HuH-7 (cell line): ENCODE measurements at places on chromosomes 12 and 14.

DNA sequence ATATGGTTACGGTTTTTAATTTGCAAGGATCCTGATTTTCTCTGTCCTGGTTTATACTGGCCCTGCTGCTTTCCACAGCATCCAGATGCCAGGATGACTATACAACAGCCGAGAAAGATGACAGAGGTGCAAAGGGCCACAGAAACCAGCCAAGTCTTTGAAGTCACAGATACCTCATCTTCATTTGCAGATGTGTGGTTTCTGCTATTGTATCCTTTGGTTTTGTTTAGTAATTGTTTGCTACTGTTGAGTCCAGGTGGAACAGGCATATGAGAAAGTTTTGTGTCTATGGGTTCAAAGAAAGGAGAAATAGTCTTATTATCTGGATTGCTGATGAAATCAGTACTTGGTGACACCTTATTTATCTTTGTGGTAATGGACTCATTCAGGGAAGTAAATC is 17.3 kb upstream of the KLHL42 start:
- no peak for DNase-seq

DNA sequence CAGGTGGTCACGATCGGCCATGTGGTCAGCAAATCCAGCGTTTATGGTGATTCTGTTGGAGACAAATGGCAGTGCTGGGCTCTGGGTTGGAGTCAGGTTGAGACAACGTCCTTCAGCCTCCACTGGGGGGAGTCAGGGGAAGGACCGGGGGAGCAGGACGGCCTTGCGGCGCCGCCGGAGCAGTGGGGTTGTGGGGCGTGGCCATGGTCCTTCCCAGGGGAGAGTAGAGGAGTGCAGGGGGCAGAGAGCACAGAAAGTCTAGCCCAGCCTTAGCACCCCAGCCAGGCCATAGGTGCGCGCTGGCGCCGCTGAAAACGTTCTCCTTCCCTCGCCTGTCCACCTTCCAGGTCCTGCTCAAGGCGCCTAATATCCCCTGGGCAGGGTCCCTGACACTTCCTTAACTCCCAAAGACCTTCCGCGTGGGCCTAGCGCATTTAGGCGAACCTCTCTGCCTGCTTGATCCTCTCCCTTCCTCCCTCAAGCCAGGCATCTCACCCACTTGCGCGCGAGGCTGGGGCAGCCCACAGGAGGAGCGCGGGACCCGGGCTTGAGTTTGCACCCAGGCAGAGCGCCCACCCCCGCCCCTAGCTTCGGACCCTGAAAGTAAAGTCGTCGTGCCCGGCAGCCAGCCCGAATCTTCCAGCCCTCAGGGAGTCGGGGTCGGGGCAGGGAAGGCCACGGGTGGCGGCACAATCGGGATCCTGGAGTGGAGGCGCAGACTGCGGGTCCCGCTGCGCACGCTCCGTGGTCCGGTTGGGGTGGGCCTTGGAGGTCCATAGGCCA is 3.1 kb upstream of the KIF26A start:
- DNase-seq = no peak

- DNase-seq = no peak
Measured at GRCh38 chr12:5723711-5724252, 221.3 kb downstream of the ANO2 start.

DNA sequence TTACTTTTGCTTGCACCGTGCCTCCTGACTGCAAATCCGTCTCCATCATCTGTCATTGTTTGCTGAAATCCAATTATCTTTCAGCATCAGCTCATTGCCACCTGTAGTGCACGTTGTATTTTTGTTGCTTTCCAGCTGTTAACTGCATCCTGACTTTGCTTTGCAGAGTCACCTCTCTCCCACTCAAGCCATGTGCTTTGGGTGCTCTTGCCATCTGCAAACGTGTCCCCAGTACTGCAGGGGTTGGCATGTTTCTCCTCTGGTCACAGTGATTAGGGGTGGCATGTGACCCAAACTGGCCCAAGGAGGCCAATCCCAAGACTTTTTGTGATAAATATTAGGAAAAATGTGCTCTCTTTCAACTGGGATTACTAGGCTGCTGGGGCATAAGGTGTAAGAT is 10.5 kb upstream of the TMED2 start:
- no peak for DNase-seq

- DNase-seq = no peak
Measured at GRCh38 chr14:30045720-30046119, 118.1 kb upstream of the PRKD1 start.

- no peak for DNase-seq
Measured at GRCh38 chr14:24607081-24607480, 2.4 kb downstream of the GZMH start.

DNA sequence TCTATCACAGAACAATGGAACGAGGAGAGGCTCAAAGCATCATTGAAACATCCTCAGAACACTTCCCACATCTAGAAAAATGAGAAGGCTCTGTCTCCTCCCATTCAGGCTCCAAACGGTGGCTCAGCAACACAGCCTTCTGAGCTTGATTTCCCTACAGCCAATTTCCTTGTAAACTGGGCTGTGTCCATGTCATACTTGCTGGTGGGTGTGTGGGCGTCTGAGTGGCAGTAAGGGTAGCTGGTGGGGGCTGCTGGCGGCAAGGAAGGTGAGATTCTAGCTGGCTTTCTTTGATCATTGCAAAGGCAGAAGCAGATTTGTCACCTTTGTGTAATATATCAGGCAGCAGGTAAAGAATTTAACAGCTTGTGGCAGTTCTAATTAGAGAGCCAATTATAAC is 163.7 kb downstream of the CALM1 start:
- DNase-seq = no peak

GRCh38 chr12:6884539-6884938 is 11.4 kb upstream of the SPSB2 start:
- DNase-seq = no peak

DNA sequence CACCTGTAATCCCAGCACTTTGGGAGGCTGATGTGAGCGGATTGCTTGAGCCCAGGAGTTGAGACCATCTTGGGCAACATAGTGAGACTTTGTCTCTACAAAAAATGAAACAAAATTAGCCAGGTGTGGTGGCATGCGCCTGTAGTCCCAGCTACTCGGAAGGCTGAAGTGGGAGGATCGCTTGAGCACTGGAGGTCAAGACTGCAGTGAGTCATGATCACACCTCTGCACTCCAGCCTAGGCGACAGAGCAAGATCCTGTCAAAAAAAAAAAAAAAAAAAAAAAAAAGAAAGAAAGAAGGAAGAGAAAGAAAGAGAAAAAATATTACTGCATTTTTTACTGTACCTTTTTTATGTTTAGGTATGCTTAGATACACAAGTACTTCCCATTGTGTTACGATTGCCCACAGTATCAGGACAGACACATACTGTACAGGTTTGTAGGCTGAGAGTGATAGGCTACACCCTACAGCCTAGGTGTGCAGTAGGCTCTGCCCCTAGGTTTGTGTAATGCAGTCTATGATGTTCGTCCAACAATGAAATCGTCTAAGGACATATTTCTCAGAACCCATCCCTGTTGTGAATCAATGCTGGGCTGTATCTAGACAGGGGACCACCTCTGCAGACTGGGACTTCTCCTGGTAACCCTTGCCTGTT is 160.4 kb upstream of the PWP1 start:
- no peak for DNase-seq

DNA sequence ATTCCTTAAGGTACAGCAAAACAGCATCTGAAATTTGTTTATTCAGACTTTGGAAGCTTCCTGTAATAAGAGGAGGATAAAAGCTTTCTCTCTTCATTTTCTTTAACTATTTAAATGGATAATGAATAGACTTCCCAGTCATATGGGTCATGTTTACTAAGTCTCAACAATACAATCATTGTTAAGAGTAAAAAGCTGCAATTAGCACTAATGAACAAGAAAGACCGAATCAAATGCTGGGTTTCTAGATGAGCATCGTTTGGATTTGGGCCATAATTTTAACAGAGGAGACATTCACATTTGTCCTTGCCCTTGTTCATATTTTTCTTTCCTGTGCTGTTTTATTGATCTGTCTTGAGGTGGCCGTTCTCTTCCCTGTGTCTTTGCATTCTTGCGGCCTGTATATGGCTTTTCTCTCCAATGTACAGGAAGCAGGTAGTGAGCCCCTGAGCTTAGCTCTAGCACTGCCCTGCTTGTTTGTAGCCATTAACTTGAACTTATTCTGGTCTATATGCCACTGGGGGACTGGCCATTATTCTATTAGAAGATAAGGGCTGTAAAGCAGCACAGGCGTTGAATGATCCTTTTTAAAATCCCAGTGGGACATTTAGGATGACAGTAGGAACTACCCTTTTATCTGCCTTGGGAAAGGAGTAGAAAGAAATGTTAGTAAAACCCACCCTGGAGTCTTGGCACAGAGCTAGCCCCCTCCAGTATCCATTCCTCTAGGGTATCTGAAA is 34.6 kb downstream of the ABHD12B start:
- no peak for DNase-seq

DNA sequence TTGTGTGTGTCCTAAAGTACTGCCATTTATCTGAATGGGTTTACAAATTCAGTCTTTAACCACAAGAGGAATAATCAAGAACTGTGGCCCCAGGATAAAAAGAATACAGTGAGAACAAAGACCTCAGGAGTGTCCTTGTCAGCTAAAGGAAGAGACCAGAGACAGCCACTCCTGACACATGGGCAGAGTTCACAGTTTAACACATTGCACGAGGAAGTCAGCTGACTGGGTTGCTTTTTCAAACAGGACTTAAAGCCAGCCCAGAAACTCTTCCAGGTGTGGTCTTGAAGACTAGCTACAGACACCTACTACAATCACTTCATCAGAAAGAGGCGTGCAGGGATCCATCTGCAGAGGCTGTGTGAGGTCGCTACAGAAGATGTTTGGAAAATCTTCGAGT is 42.8 kb downstream of the GNS start:
- DNase-seq = no peak

GRCh38 chr12:22576065-22576464 is 31.7 kb upstream of the C2CD5 start:
- no peak for DNase-seq

- no peak for DNase-seq
Measured at GRCh38 chr14:48251290-48251689, 575.9 kb upstream of the MDGA2 start.

- DNase-seq = no peak
Measured at GRCh38 chr12:59847127-59847526, 251.3 kb downstream of the SLC16A7 start.

DNA sequence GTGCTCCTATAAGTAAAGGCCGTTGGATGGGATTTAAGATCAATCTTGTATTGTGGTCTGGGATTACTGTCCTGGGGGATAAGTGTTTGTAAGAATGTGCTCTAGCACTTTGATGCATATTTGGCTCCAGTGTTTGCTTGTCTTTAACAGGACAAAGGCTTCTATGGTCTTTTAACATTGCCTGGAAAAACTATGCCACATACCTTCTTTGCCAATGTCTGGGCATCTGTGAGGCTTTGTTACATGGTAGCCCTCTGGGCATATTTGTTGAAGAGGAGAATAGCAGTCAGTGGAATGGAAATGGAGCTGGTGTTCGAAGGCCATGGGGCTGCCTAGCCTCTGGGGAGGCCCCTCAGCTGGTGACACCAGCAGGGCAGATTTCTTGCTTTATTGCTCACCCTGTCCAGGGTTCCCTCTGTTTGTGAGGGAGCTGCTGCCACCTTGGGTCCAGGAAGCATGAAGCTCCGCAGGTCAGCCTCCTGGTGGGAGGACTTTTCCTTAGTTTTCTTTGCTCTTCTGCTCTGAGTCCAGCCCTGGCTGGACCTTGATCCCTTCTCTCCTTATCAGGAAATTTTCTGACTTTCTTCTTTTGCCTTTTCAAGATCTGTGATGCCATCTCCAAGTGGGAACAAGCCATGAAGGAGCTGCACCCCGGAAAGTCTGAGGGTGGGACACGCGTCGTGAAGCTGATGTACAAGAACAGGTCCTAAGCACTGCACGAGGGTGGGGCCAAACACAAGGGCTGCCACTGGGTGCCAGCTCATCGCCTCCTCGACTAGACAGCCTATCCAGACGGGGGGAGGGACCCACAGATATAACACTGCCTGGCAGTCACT is 19.5 kb downstream of the PIGH start:
- DNase-seq = no peak

GRCh38 chr14:51444353-51445000 is 204.4 kb downstream of the TMX1 start:
- DNase-seq = no peak

DNA sequence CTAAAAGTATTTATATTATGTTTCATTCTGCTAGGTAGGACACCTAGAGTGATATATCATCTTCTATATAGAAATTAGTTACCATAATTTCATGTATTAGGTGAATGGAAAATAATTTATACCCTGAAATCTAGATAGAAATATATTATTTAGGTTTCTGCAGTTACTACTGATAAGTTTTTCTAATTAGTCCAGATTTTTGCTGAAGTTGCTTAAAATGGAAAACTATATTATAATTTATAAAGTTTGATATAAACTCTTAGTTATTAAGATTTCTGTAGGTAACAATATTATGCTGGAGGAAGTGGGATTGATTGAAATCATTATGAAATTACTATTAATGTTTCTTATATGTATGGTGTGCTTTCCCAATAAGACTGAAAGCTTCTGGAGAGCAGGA is 56.0 kb downstream of the SERPINA10 start:
- no peak for DNase-seq

GRCh38 chr12:40499856-40500255 is 192.4 kb upstream of the CNTN1 start:
- no peak for DNase-seq

DNA sequence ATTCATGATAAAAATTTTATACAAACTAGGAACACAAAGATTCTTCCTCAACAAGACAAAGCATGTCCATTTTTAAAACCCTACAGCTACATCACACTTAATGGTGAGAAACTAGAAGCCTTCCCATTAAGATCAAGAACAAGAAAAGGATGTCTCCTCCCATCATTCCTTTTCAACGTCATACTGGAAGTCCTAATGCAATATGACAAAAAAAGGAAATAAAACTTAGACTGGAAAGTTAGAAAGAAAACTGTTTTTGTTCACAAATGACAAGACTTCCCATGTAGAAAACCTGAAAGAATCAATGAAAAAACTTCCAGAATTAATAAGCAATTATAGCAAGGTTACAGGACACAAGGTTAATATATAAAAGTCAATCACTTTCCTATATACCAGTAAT is 82.5 kb downstream of the NUMB start:
- no peak for DNase-seq

- DNase-seq = no peak
Measured at GRCh38 chr12:104852896-104853295, 105.2 kb downstream of the SLC41A2 start.

DNA sequence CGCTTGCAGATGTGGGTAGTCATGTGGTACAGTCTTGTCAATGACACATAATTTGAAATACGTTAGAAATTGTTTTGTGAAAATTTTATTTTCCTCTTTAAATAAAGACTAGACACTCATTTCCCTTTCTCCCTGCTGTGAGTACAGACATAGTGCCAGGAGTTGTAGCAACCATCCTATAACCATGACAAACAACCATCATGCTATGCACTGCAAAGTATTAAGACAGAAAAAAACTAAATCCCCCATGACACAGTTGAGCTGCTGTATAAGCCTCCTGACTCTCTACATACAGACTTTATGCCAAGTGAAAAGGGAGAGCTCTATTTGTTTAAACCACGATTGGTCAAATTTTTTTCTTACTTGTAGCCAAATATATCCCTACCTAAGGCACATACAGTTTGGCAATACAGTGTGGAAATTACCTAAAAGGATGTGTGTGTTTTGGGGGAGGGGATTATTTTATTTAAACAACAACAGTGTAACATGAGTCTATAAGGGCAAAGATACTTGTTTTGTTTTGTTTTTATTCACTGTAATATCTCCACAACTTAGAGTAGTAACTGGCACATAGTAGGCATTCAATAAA is 45.0 kb upstream of the KRR1 start:
- no peak for DNase-seq

- DNase-seq = no peak
Measured at GRCh38 chr12:61564466-61564865, 695.7 kb upstream of the USP15 start.
